ENCODE measurements at places on chromosomes 4 and X.

DNA sequence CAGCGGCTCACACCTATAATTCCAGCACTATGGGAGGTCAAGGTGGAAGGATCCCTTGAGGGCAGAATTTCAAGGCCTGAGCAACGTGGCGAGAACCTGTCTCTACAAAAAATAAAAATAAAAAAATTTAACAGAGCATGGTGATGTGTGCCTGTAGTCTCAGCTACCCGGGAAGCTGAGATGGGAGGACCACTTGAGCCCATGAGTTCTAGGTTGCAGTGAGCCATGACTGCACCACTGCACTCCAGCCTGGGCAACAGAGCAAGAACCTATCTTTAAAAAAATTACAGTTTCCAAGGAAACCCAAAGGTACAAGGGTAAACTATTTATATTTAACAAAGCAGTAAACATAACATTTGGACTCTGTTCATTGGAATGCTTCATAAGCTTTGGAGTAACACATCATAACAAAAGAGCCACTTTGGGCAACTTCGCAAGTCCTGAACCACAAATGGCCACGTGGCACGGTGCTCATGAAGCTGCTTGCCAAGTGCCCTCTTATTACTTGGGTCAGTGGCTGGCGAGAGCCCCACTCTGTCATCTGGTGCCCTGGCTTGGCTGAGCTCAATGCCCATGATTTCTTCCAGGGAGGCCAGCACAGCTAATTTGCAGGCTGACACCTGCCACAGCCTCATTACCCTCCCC is 165.6 kb downstream of the SH3KBP1 start:
- DNase-seq, result no peak

- DNase-seq, result no peak
Observed at GRCh38 chr4:156252358-156252921, 298.8 kb upstream of the CTSO start.

- DNase-seq, result no peak
Observed at GRCh38 chr4:128427832-128428366, 140.3 kb upstream of the PGRMC2 start.

- no peak for DNase-seq
Observed at GRCh38 chrX:70089604-70090297, 27.5 kb downstream of the OTUD6A start.

DNA sequence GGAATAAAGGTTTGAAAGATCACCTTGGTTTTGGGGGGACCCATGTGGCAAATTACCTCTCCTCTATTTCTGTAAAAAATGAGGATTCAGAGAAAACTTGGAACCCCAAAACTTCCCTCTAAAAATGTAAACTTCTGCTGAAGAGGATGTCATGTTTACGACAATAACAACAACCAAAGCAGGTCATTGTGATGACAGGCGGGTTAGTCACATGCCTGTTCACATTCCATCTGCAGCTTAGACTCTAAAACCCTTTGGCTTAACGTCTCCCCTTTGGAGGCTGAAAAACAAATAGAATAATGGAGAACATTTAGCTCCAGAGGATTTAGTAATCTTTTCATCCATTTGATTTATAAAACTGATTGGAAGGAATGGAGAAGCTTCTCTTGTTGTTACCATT is 75.0 kb upstream of the FAM9C start:
- no peak for DNase-seq

GRCh38 chrX:21802839-21803238 is 36.6 kb upstream of the MBTPS2 start:
- DNase-seq, result no peak

DNA sequence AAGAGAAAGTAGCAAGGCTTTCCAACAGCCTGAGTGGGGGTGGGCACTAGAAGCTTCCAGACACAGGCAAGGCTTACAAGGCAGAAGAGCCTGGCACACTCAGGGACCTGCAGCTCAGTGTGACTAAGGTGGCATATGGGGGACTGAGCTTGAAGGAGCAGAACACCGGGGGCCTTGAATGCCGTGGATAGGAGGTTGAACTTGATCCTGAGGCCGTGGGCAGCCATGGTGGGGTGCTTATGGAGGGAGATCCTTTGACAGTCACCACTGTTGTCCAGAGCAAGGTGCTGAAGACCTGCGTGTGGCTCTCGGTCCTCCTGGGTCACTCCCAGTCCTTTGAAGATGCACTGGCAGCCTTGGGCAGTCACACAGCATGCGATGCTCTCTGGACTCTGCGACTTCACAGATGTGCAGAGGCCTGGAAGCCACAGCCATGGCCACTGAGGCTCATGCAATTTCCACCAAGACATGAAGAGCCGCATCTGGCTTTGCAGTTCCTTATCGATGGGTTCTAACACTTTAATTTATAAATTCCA is 18.3 kb downstream of the C4orf50 start:
- no peak for DNase-seq

- DNase-seq, result no peak
Observed at GRCh38 chrX:141814213-141814857, 23.8 kb upstream of the MAGEC3 start.

DNA sequence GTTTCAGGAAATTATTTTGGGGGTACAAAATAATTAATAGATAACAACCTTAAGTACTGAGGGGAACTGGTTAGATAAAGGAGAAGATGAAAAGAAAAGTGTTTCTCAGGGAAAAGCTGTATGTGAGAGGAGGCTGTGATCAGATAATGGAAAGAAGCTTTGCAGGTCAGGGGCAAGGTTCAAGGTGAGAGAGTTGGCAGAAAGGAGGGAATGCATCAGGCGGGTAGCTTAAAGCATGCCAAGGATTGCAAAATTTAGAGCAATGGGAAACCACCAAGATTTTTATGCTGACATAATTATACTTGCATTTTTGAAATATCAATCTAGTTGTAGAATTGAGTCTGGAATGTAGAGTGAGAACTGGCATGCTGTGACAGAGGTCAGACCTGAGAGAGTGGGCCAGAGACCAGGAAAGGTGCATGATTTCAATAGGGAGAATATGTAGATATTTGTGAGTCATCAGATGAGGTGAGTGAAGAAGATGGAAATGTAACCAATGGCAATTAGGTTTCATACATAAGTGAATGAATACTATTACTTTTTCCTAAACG is 508.7 kb downstream of the TRIML1 start:
- DNase-seq, result no peak

DNA sequence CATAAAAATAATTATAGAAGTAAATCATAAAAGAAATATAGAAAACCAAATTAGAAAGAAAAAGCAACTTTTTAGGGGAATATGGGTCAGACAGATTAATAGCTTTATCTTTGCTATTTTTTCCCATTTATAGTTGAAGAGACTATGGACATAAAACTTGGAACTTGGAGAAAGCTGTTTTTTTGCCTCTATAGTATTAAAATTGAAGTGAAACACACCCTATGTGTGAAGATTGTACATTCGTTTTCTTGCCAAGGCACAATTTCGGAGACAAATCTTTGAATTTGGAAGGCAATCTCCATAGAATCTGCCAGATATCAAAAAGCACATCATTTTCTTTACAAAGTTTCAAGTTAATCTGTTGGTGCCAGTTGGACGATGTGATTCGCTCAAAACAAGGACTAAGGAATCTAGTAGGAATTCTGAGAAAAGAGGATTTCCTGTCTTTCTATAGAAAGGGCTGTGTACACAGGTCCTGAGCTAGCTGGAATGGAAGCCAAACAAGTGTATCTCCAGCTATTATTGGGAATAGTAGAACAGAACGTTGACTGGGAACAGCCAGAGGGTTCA is 156.3 kb downstream of the SLC7A11 start:
- DNase-seq, result no peak

DNA sequence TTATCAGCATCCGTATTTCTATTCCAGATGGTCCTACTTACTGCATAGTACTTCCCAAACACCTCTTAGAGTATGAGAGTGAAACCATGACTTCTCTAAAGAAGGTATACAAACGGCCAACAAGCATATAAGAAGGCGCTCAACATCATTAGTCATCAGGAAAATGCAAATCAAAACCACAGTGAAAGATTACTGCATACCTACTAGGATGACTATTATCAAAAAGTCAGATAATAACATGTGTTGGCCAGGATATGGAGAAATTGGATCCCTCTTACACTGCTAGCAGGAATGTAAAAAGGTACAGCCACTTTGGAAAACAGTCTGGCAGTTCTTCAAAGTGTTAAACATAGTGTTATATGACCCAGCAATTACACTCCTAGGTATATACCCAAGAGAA is 215.3 kb upstream of the CXorf66 start:
- DNase-seq, result no peak

DNA sequence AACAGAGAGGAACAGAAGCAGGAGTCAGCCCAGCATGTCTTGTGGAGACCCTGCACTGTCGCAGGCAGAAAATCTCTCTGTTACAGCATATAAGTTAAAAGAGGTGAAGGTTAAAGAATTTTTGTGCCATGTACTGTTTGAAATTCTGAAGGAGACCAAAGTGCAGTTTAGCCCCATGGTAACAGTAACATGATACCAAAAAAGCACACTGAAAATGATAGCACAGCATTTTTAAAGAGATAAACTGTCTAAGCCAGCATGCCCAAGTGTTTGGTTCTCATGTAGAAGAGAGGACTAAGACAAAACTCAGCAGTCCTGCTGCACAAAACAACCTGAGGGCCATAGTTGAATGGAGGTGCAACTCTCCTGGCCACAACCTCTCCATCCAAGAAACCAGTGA is 41.9 kb upstream of the PARM1 start:
- DNase-seq, result no peak

- no peak for DNase-seq
Observed at GRCh38 chr4:108959491-108959890, 196.6 kb upstream of the ETNPPL start.

GRCh38 chr4:151436093-151436518 is 27.1 kb downstream of the FHIP1A start:
- no peak for DNase-seq

DNA sequence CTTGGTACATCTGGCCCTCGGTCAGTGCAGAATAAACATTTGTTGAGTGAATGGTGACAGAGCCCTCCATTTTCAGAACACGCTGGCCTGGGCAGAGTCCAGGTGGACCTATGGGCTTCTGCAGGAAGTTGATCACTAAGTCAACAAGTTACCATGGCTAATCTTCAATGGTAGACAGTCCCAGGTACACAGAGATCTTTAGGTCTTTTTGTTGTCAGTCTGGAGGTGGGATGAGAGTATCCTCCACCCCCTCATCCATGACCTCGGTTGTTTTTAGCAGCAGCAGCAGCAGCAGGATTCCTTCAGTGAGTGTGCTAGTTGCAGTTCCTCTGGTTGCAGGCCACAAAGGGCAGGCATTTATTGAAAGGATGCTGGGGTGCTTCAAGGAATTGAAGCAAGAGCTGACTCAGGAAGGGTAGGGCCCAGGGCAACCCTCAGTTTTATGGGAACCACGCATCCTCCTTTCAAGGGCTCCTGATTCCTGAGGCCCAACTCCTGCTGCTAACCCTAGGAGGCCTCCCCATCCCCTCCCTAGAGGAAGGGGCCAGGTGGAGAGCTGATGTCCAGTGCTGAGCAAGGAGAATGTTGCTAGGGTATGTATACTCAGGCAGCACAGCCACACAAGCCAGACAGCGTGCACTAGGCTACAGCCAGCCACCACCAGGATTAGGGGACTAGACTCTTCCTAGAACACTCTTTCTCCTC is 1.7 kb upstream of the USP27X start:
- no peak for DNase-seq

- DNase-seq, result no peak
Observed at GRCh38 chr4:88879991-88880390, 177.0 kb downstream of the FAM13A start.

DNA sequence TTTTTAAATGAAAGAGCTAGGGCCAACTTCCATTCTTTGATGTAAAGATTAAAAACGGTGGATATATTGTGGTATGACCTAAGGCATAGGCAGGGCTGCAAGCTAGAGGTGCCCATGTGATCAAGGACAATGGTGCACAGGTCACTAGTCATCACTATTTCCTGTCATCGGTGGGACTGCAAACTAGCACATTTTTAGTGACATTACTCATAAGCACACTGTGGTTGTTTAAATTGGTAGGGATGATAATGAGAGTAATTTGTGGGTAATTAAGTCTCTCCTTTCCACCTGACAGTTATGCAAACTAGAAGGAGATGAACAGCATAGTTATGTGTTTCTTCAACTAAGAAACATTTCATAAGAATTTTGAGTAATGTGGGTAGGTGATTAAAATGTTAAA is 85.4 kb downstream of the GPRIN3 start:
- DNase-seq, result no peak

DNA sequence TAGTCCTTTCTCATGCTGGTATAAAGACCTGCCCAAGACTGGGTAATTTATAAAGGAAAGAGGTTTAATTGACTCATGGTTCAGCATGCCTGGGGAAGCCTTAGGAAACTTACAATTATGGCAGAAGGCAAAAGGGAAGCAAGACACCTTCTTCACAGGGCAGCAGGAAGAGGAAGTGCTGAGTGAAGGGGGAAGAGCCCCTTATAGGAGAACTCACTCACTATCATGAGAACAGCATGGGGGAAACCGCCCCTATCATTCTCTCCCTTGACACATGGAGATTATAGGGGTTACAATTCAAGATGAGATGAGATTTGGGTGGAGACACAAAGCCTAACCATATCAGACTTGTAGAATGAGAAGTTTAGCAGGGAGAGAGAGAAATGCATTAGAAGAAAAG is 373.3 kb upstream of the DIAPH2 start:
- DNase-seq, result no peak

- no peak for DNase-seq
Observed at GRCh38 chr4:145626623-145626982, 7.4 kb downstream of the MMAA start.

DNA sequence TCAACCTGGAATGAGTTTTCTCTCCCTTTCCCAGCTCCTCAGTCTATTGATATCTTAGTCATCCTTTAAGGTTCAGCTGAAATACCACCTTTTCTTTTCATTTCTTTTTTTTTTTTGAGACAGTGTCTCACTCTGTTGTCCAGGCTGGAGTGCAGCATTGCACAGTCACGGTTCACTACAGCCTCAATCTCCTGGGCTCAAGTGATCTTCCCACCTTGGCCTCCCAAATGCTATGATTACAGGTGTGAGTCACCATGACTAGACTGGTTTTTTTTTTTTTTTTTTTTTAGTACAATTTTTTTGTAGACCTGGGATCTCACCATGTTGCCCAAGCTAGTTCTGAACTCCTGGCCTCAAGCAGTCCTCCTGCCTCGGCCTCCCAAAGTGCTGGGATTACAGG is 28.9 kb downstream of the AFF1 start:
- DNase-seq, result no peak

GRCh38 chr4:132026166-132026565 is 1122.9 kb upstream of the PCDH10 start:
- no peak for DNase-seq

DNA sequence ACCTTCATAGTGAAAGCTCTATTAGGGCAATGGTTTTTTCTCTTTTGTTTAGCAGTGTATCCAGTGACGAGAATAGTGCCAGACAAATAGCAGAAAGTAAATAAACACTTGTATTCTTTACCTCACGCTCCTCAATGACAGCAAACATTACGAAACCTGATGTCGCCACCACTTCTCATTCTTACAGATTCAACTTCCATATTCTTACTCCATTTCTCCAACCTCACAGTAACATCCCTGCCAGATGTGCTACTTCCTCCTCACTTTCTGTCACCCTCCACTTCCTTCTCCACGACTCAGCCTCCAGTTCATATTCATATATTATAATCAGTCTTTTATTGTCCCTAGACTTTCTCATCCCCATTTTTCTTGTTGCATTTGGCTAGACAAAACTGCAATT is 1956.2 kb upstream of the AGA start:
- no peak for DNase-seq

All from stimulated activated CD4-positive, alpha-beta T cell treated with anti-CD3 and anti-CD28 coated beads, TNF-alpha, amount 100 ng/mL, for 24 hours (primary cell).